ENCODE measurements at places on chromosomes 4 and X.

- H3K4me1 ChIP-seq, result no peaks in the 10 kb centered on the region
- DNase-seq, result no peak
- H3K27me3 ChIP-seq, result no peaks in the 10 kb centered on the region
- H3K4me3 ChIP-seq, result no peak overlapping the region
- no peak overlapping the region for H3K27ac ChIP-seq
These were observed 321.3 kb upstream of the LCORL start for GRCh38 chr4:18342847-18343246.

DNA sequence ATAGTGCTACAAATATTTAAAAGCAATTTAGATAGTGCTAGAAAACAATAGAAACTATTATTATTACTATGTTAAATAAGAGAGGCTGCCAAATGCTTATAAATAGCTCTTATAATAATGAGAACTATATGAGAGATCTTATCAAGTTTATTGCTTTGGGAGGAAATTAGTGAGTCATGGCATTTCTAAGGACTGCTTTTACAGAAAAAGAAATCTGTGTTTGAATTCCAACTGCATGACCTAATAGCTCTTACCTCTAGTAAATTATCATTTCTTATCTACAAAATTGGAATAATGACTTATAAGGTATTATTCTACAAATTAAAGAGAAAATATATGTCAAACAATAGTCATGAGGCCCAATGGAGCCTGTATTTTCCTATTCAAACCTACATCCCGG, 177.2 kb downstream of the GABRG1 start:
- H3K4me3 ChIP-seq, result no peak overlapping the region
- no peaks in the 10 kb centered on the region for H3K4me1 ChIP-seq
- DNase-seq, result no peak

DNA sequence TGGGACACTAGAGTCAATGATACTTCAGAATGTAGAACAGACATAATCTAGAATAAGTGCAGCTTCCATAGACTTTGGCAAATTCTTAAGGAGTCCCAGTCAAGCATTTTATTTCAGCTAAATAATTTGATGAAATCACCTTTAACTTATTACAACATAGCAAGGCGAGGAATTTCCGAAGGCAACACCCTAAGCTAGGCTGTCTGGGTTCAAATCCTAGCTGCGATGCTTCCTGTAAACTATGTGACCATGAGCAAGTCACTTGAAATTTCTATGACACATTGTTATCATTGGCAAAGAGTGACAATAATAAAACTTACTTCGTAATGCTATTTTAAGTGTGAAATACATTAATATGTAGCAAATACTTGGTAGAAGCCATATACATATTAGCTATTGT, 679.1 kb downstream of the DMD start:
- no peak overlapping the region for H3K27ac ChIP-seq
- no peaks in the 10 kb centered on the region for H3K27me3 ChIP-seq
- no peaks in the 10 kb centered on the region for H3K4me1 ChIP-seq

DNA sequence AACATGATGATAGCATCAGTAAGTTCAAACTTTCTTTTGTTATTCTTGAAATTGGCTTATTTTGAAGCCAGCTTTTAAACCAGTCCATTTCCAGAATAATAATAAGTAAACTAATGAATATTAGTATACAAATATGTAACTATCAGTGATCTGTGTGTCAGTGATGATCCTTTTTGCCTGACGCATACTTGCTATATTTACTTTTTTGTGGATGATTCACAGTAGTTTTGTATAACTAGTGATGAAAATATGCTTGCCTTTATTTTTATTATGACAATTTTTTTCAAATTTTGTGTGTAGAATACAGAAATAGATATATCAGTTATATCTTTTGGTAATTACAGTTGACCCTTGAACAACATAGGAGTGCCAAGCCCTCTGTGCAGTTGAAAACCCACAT, 49.5 kb downstream of the USP53 start:
- peaks cover 53% of the 10 kb centered on the region for H3K36me3 ChIP-seq
- no peaks in the 10 kb centered on the region for H3K4me1 ChIP-seq
- H3K4me3 ChIP-seq, result no peak overlapping the region
- H3K27ac ChIP-seq, result no peak overlapping the region
- no peaks in the 10 kb centered on the region for H3K27me3 ChIP-seq

GRCh38 chr4:95627024-95627605, 78.3 kb upstream of the UNC5C start:
- no peaks in the 10 kb centered on the region for H3K27me3 ChIP-seq
- DNase-seq, result no peak
- H3K36me3 ChIP-seq, result no peaks in the 10 kb centered on the region
- H3K4me1 ChIP-seq, result no peaks in the 10 kb centered on the region
- no peak overlapping the region for H3K4me3 ChIP-seq

- no peak overlapping the region for H3K27ac ChIP-seq
- H3K4me1 ChIP-seq, result no peaks in the 10 kb centered on the region
- no peak for DNase-seq
- no peaks in the 10 kb centered on the region for H3K27me3 ChIP-seq
- no peaks in the 10 kb centered on the region for H3K36me3 ChIP-seq
These were observed 433 bp upstream of the ADH6 start for GRCh38 chr4:99219479-99219878.

DNA sequence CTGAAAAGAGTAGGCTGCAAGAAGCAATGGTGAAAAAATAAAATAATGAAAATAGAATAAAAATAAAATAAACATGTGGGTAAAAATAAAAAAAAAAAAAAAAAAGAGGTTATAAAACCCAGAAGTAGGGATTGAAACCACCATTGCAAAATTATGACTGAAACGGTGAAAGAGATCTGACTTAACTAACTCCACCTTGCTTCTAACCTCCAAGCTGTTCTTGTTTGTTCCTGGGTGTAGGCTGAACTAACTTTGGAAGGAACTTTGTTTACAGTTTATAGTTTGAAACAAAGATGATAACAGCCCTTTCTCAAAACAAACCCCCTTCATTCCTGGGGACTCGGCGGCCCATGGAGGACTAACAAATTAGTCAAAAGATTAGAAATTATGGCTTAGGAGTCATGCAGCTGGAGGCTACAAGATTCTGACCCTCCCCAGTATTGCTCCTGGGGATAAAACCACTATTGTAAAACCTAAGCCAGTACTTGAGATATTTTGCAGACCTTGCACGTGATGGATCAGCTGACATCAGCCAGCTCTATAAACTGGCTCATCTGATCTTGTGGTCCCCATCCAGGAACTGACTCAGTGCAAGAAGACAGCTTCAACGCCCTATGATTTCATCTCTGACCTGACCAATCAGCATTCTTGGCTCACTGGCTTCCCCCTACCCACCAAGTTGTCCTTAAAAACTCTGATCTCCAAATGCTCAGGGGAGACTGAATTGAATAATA, 30.4 kb downstream of the DDX60L start:
- H3K36me3 ChIP-seq, result no peaks in the 10 kb centered on the region
- no peak overlapping the region for H3K27ac ChIP-seq
- H3K27me3 ChIP-seq, result no peaks in the 10 kb centered on the region
- H3K4me3 ChIP-seq, result no peak overlapping the region

GRCh38 chr4:108693211-108693610, 42.8 kb downstream of the OSTC start:
- no peaks in the 10 kb centered on the region for H3K36me3 ChIP-seq
- no peaks in the 10 kb centered on the region for H3K27me3 ChIP-seq
- DNase-seq, result no peak
- H3K27ac ChIP-seq, result no peak overlapping the region
- H3K4me1 ChIP-seq, result no peaks in the 10 kb centered on the region

DNA sequence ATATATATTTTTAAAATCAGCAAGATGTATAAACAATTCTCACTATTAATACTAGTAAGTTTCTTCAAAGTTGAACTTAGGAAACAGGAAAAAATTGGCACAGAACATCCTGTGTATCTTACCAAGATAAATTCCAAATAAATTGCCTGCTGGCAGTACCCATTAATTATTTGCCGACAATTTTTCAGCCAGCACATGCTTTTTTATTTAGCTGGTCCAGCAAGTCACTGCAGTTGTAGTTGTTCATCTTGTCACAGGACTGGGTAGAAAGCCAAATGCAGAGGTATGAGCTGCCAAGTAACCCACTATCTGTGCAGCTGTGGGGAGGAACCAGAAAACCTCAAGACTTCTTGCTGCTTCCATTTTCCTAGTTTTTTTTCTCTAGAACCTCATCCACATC, 113.4 kb downstream of the PACRGL start:
- no peaks in the 10 kb centered on the region for H3K27me3 ChIP-seq
- H3K36me3 ChIP-seq, result no peaks in the 10 kb centered on the region
- H3K4me3 ChIP-seq, result no peak overlapping the region

DNA sequence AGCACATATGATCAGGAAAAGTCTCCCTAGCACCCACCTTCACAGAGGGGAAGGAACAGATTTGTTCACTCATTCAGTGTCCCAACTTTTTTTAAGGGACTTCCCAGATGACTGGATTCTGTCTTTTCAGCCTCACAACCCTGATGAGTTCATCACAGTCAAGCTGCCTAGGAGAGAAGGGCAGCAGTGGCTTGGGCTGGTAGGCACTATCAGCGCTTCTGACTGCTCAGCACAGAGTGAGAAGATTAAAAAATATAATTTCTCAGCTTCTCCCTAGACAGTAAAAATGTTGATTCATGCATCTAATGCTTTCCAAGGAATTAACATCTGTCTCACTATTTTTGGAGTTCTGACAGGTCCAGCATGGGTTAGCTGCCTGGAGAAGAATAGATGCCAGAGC, 328.2 kb downstream of the DTHD1 start:
- no peak overlapping the region for H3K4me3 ChIP-seq
- H3K4me1 ChIP-seq, result no peaks in the 10 kb centered on the region
- no peaks in the 10 kb centered on the region for H3K27me3 ChIP-seq
- no peak overlapping the region for H3K27ac ChIP-seq

DNA sequence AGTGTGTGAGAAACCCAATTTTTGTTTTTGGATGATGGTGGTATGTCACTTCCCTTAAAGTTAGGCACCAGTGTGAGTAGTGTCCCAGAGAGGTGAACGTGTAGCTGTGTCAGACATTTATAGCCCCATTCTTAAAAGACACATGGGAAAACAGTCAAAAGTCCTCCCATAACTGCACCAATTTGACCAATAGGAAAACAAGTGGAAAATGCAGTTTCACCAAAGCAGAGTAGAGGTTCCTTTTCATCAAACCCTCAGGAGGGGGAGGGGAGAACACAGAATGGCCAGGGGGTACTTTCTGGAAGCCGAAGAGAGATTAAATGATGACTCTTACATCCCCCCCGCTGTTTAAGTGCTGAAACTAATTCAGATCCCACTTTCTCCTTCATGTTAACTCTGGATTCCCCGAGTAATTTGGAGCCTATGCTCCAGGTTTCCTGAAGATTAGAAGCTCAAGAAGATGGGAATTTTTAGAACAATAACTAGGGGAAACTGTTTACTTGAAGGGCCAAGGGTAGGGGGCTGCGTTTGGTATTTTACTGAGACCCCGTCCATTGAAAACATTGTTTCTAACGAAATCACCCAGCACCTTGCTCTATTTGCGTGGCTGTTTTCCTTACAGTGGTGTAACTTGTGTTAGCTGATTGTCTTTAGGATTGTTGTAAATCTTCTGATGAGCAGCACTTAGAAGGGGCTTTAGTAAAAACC, 2.1 kb upstream of the LEF1 start:
- peaks cover 21% of the 10 kb centered on the region for H3K4me1 ChIP-seq
- no peak for DNase-seq
- H3K27ac ChIP-seq, result no peak overlapping the region
- no peak overlapping the region for H3K4me3 ChIP-seq

- no peaks in the 10 kb centered on the region for H3K4me1 ChIP-seq
- H3K27me3 ChIP-seq, result no peaks in the 10 kb centered on the region
- H3K4me3 ChIP-seq, result no peak overlapping the region
- H3K36me3 ChIP-seq, result no peaks in the 10 kb centered on the region
- DNase-seq, result no peak
These were observed 87.8 kb downstream of the NCAPG start for GRCh38 chr4:17898553-17899055.

DNA sequence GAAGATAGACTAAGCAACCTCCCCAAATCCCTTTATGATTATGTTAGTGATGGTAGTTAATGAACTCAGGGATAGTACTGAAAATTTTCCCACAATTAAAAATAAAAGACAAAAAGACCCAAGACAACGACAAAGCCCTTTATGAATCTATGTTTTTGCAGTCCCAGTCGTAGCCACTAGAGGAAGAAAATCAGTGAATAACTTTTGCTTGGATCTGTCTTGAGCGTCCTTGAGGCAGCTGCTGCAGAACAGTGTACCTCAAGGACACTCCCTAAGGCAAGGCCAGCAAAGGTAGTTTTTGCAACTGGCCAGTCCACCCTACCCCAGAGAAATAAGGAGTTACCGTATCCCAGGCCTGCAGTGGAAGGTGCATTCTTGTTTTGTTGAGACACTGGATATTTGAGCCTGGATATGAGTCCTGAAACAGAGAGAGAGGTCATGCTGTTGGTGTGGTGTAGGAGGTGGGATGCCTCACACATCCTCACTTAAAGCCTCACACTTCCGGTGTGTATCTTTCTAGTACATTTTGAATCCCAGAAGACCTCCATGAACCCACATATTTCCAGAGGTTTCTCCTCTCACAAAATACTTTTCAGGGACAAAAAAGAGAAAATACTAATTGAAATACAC, 8.7 kb upstream of the TIMM8A start:
- H3K27me3 ChIP-seq, result no peaks in the 10 kb centered on the region
- no peaks in the 10 kb centered on the region for H3K4me1 ChIP-seq
- no peak overlapping the region for H3K4me3 ChIP-seq

DNA sequence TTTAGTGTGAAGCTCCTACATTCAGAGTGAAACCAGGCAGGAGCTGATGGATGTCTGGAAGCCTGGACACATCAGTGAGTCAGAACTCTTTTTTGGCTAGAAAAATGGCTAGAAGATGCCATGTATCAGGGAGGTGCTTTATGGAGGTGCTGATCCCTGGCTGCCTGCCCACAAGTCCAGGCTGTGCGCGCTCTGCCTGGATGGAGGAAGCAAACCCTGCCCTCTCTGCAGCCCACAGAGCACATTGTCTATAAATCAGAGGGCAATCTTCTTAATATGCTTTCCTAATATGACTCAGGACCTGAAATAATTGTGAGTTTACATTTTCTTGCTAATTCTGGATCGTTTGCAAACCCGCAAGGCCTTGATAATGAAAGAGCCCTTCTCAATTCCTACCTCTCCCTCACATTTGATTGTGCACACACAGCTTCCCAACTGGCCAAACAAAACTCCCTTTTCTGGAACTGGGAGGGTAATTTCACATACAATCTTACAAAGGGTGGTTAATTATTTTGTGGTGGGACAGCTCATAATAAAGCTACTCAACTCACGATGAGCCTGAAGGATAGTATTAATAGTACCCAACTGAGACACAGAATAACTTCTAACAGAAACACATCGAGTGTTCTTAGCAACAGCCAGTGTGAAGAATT, 11.7 kb downstream of the MFAP3L start:
- no peak overlapping the region for H3K4me3 ChIP-seq
- H3K4me1 ChIP-seq, result no peaks in the 10 kb centered on the region
- H3K27me3 ChIP-seq, result no peaks in the 10 kb centered on the region
- no peaks in the 10 kb centered on the region for H3K36me3 ChIP-seq
- no peak for DNase-seq

- H3K27ac ChIP-seq, result no peak overlapping the region
- no peaks in the 10 kb centered on the region for H3K27me3 ChIP-seq
- H3K36me3 ChIP-seq, result no peaks in the 10 kb centered on the region
- DNase-seq, result no peak
These were observed 164.1 kb upstream of the PPARGC1A start for GRCh38 chr4:24053934-24054333.

Data from ascending aorta (tissue), 2 donors.